Stomach (tissue), 19 donors: ENCODE measurements at places on chromosomes 12 and 14. TPM values are rescaled to one million over a fixed set of nuclear protein-coding genes. Genes with fewer than 3 reads are reported as not detected.

The TROAP gene
- 1.4 TPM for total RNA-seq

The ASB2 gene
- 39.1 TPM for total RNA-seq

DNA sequence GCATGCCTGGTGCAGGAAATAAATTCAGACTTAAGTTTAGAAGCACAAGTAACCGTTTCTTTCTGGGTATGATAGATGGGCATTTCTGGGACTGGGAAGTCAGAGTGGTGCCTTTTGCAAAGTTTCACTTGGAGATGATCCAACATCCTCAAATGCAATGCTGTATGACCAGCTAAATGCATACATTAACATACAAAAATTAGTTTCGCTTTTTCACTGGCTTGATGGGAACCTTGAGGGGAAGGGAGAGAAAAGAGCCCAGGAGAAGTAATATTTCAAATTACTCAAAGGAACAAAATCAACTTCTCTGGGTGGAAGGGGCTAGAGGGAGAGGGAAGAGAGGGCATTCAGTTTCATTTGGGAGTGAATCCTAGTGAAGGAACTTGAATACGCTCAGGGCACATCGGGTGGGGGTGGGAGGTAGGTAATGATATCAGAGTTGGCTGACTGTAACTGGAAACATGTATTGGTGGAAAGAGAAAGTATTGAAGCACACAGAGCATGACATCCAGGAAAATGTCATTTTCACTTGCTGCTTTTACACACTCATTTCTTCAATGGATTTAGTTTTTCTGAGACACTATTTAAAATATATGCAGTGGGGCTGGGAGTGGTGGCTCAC is 175.5 kb downstream of the PTPRO start:
- peak; percentile 12 for DNase-seq
- no peak overlapping the region for H3K27ac ChIP-seq
- H3K4me3 ChIP-seq, result no peak overlapping the region
- no peaks in the 10 kb centered on the region for H3K36me3 ChIP-seq
- H3K4me1 ChIP-seq, result no peaks in the 10 kb centered on the region

- H3K27ac ChIP-seq, result no peak overlapping the region
- H3K4me3 ChIP-seq, result no peak overlapping the region
- no peaks in the 10 kb centered on the region for H3K4me1 ChIP-seq
- no peak for DNase-seq
Measured at GRCh38 chr12:89364058-89364457, 11.8 kb upstream of the DUSP6 start.

GRCh38 chr12:135138-135537 is 68.6 kb downstream of the IQSEC3 start:
- H3K4me1 ChIP-seq, result peaks cover 15% of the 10 kb centered on the region
- H3K36me3 ChIP-seq, result no peaks in the 10 kb centered on the region
- H3K27ac ChIP-seq, result no peak overlapping the region
- no peak for DNase-seq
- H3K27me3 ChIP-seq, result peaks cover 24% of the 10 kb centered on the region

GRCh38 chr12:45701296-45701695 is 28.2 kb upstream of the ARID2 start:
- no peaks in the 10 kb centered on the region for H3K36me3 ChIP-seq
- no peak overlapping the region for H3K4me3 ChIP-seq
